ENCODE measurements at places on chromosomes 16 and 17.

DNA sequence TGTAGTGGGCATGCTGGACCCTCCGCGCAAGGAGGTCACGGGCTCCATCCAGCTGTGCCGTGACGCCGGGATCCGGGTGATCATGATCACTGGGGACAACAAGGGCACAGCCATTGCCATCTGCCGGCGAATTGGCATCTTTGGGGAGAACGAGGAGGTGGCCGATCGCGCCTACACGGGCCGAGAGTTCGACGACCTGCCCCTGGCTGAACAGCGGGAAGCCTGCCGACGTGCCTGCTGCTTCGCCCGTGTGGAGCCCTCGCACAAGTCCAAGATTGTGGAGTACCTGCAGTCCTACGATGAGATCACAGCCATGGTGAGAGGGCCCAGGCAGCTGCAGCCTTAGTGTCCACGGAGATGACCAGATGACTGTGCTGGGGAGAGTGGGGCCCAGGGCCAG is 22.3 kb downstream of the ATP2A1 start:
- DNase-seq = no peak
- peaks cover 10% of the 10 kb centered on the region for H3K36me3 ChIP-seq

DNA sequence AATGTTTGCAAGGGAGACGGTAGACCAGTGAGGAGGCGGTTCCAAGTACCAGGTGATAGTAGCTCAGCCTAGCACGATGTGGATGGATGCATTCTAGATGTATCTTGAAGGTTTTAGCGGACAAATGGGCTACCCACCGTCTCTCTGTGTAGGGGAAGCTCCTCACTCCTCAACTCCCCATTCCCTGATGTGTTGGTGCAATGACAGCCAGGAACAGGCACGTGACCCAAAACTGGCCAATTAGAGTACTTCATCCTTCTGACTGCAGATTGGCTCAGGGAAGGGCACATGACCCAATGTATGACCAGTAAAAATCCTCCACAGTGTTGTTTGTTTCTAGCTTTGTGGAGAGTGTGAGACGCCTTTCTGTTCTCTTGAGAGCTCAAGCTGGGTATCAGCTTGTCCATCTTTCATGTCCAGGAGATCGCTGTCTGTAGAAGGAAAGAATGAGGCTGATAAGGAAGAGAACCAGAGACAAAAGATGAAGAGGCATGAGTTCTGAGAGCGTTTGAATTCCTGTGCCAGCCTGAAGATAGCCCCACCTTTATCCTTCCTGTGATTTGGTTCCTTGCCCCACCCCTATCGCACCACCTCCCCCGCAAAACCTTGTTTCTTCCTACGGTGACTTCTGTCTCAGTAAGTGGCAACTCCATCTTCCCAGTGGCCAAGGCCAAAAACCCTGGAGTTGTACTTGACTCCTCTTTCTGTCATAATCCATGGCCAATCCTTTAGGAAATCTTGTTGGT is 2.3 kb upstream of the BORCS6 start:
- H3K4me3 ChIP-seq = no peak overlapping the region
- DNase-seq = peak; percentile 58
- H3K27ac ChIP-seq = no peak overlapping the region

- DNase-seq = no peak
- no peaks in the 10 kb centered on the region for H3K4me1 ChIP-seq
- no peaks in the 10 kb centered on the region for H3K36me3 ChIP-seq
- no peak overlapping the region for H3K27ac ChIP-seq
Observed at GRCh38 chr17:73546770-73547536, 97.3 kb downstream of the SDK2 start.

DNA sequence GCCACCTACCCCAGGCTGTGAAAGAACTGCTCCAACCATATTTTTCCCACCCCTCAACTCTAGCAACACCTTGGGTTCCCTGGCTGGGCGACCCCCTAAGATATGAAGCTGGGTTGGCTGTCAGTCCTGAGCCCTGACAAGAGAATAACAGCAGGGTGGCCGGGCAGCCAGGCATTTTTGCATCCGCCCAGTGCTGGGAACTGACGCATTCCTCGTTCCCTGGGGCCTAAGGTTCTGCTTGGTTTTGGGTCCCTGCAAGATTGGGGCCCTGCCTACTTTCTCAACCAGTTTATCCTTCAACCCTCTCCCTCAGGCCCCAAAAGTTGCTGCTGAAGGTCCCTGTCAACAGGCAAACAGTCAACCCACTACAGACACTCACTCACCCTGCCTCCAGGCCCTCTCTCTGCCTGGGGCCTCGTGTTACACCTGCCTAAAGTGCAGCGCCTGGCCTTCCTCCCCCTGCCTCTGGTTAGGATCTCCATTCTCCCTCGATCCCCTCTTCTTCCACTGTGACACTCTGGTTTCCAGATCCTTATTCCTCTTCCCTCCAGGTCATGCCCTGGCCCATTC is 151.5 kb downstream of the STX8 start:
- H3K27ac ChIP-seq = no peak overlapping the region
- H3K4me1 ChIP-seq = no peaks in the 10 kb centered on the region
- no peak for DNase-seq
- H3K36me3 ChIP-seq = no peaks in the 10 kb centered on the region

DNA sequence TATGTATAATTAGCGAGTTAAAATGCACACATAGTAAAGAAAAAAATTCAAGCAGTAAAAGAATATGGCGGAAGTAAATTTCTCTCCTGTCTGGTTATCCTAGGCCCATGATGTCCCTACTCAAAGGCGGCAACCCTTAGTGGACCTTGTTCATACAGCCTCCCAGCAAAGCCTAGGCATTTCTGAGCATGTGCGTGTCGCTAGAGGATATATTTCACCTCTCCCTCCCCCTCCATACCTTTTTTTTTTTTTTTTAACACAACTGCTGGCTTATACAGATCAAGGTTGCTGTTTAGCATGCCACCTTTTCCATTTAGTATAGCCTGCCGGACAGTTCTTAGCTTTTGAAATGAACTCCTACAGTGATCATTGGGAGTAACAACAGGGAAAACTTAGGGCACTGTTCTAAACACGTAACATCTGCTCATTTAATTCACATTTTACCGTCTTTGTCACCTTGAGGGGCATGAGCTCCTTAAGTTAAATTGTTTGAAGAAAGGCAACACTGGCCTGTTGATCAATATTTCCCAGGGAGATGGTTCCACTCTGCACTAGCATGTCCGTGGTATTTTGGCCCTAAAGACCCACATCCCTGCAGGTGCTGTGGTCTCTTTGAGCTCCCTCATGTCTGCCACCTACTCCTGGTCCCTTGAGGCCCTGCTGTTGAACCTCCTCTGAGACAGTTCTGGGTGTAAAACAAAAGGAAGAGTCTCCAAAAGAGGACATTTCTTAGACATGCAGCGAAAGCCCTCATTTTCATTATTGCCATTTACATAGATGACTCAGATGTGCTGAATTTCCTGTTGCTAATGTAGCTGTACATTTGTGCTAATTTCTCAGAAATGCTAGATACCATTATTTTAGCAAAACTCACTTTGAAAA is 4.1 kb upstream of the TNFRSF13B start:
- no peak overlapping the region for H3K4me3 ChIP-seq
- H3K4me1 ChIP-seq = peaks cover 24% of the 10 kb centered on the region
- no peaks in the 10 kb centered on the region for H3K27me3 ChIP-seq
- H3K36me3 ChIP-seq = no peaks in the 10 kb centered on the region
- no peak overlapping the region for H3K27ac ChIP-seq
